ENCODE measurements at places on chromosomes 1 and 21.

DNA sequence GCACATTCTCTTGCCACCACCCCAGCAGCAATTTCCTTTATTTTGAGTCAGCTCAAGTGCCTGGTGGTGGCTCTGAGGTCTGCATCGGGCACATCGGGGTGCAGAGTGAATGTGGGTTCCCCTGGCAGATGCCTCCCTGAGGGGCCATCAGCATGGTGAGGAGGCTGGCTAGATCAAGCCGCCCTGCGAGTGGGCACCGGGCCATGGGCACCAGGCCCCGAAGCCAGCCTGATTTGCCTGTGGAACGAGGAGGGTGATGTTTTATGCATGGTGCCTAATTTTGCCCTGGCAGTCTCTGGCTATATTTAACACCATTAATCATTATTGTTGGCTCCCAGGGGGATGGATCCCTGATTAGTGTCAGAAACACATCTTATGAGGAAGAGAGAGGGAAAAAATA is 36.3 kb downstream of the ACTL8 start:
- no peak for DNase-seq

- DNase-seq, result no peak
Measured at GRCh38 chr1:181503171-181503810, 20.0 kb downstream of the CACNA1E start.

DNA sequence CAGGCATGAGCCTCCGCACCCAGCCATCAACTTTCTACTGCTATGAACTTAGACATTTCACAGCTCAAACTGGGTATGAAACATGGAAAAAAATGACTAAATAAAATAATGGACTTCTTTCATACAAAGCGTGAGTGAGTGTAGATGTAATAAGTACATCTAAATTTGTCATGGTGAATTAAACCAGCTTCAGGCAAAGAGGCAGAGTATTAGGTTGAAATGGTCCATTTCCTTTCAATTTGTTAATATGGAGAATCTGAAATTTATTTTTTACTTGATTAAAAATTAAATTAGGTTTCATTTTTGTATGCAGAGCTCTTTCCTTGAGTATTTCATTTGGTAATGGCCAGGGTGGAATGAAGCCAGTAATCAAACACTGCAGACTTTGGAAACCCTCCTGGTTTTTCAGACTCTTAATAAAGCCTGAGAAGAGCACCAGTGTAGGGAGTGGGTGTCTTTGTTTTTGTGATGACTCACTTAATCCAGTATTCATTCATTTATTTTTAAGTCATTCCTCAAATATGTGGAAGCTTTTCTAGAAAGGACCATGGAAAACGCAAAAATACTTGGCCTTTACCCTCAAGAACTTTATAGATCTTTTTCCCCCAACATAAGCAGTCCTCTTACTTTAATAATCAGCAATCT is 49.2 kb downstream of the ALG14 start:
- DNase-seq, result no peak

DNA sequence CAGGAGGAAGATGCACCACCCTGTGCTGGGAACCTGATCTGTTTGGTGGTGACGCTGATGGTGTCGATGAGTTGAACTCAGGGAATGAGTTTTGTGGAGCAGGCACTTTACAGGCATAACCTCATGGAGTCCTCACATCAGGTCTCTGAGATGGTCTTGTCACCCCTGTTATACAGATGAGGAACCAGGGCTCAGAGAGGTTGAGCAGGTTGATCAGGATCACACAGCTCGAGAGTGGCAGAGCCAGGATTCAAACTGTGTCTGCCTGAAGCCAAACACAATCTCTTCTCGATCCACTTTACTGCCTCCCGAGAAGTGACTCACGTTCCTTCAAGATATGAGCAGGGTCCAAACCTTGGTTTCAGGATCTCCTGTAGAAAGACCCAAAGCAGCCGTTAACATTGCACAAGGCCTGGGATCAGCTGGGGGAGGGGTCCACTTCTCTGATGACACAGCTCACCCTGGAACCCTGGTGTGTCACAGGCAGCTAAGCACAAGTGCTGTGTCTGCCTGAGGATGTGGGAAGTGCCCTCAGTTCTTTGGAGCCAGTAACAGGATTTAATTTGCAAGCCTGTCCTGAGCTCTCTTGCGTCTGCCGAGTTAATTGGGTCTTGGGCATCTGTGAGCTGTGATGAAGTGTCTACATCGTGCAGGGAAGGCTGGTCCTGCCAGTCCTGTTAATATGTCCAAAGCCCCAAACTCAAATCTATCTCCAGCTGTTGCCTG is 65.4 kb upstream of the STUM start:
- no peak for DNase-seq

GRCh38 chr1:70195342-70195741 is 10.0 kb downstream of the LRRC40 start:
- no peak for DNase-seq

- no peak for DNase-seq
Measured at GRCh38 chr1:84538599-84538998, 32.2 kb upstream of the GNG5 start.

GRCh38 chr1:113975211-113975895 is 3.9 kb upstream of the OLFML3 start:
- no peak for DNase-seq

GRCh38 chr21:39153373-39153772 is 29.9 kb downstream of the PSMG1 start:
- no peak for DNase-seq

- DNase-seq, result no peak
Measured at GRCh38 chr1:162236201-162236600, 140.5 kb downstream of the SPATA46 start.

DNA sequence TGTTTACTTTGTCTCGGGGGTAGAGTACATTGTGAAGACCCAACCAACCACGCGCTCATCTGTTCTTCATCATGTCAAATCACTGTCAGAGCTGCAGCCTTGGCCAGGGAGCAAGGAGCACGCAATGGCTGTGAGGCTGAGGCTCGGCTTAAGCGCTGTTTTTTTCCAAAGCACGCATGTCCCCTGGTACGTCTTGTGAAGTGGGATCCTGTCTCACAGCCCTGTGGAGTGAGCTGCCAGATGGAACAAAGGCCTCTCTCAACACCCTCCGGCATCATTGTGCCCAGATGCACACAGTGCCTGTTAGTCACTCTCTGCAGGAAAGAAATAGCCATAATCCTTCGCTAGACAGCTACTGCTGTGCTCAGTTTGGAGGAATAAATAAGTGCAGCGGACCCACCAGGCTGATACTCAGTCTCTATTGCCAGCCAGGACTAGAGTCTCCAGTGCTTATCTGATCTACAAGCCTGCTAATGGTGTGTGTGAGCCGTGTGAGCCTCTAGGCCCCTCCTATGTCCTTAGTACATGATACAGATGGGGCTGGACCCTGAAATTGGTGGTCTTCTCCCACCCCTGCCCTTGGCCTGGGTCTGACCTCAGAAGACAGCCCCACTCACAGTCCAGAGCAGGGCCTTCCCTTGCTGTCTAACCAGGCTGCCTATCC is 91.3 kb upstream of the COA6 start:
- DNase-seq, result no peak

DNA sequence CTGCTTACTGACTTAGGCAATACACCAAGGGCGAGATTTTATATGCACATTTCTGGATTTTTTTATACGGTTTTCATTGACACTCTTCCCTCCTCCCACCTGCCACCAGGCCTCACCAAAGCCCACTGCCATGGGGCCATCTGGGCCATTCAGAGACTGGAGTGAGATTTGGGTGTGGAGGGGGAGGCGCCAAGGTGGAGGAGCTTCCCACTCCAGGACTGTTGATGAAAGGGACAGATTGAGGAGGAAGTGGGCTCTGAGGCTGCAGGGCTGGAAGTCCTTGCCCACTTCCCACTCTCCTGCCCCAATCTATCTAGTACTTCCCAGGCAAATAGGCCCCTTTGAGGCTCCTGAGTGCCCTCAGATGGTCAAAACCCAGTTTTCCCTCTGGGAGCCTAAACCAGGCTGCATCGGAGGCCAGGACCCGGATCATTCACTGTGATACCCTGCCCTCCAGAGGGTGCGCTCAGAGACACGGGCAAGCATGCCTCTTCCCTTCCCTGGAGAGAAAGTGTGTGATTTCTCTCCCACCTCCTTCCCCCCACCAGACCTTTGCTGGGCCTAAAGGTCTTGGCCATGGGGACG is 57.9 kb downstream of the LACTBL1 start:
- DNase-seq, result no peak

DNA sequence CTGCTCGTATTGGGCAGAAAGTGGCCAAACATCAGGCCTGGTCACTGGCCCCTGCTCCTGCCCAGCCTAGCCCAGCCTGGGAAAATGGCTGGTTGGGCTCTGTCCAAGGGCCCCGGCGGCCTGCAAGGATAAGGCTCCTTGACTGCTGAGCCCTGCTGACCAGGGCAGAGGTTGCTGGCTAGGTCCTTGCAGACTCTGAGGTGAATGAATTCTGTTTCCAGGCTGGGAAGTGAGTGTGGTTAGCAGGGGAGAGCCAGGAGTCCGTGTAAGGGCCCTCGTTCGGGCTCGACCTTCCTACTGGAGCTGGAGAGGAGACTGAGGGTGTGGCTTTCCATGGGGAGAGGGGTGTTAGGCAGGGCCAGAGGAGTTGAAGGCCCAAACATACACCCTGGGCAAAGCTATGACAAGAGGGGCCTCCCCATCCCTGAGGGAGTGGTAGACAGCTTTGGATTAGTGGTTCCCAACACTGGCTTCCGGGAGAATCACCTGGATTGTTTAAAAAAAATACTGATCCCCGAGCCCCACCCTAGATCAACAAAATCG is 20.6 kb downstream of the CSF1 start:
- DNase-seq, result peak; percentile 76

DNA sequence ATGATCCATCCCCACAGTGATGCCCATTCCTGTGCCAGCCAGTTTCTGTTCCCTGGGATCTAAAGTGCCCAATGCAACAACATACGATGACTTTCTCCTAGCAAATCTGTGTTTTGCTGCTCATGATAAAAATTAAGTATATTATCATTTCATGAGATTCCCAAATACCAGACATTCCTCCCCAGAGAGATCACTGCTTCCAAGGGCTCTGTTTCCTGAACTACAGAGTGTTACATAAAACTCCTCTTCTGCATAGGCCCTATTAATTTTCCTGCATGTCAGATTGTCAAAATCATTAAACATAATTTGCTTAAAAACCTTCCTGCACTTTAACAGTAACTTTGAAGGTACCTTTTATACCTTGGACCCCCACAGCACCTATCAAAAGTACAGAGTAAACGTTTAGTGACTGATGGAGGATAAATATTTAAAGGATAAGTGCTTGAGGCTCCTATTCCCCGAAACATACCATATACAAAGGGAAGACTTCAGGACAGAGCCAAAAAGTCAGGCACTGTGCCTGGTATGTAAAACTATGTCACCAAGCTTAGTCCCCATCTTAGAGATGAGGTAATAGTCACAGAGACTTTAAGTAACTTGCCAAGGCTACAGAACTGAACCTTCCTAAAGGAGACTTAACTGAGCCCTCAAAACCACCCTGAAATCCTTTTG is 50.2 kb downstream of the SLC25A24 start:
- DNase-seq, result no peak

GRCh38 chr1:7432900-7433380 is 338.2 kb upstream of the VAMP3 start:
- peak; percentile 33 for DNase-seq

DNA sequence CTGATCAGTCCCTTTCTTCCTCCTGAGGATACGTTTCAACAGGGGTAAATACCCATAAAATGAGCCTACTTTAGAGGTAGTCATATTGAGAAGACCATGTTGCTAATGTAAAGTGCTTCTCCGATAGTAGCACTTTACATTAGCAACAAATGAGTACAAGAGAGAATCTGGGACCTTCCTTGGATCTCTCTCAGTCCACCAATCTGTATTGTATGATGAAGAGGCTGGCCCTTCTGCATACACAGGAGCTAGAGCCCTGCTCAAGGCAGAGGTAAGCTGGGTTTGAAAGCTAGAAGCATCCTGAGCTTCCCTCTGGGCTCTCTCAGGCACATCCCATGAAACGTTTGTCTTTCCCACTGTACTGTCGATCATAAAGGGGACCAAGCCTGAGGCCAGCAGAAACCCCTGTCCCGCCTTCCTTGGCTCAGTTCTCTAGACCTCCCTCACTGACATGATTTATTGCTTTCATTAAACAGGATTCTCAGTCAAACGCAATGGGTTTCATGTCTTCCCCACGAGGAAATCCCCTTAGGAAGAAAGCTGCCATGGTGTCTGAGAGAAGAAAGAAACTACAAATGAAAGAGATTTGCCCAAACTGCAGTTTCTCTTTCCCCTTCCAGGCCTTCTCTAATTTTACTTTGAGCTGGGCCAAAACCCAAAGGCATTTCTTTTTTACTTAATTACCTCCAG is 62.8 kb upstream of the BCAR3 start:
- DNase-seq, result no peak

DNA sequence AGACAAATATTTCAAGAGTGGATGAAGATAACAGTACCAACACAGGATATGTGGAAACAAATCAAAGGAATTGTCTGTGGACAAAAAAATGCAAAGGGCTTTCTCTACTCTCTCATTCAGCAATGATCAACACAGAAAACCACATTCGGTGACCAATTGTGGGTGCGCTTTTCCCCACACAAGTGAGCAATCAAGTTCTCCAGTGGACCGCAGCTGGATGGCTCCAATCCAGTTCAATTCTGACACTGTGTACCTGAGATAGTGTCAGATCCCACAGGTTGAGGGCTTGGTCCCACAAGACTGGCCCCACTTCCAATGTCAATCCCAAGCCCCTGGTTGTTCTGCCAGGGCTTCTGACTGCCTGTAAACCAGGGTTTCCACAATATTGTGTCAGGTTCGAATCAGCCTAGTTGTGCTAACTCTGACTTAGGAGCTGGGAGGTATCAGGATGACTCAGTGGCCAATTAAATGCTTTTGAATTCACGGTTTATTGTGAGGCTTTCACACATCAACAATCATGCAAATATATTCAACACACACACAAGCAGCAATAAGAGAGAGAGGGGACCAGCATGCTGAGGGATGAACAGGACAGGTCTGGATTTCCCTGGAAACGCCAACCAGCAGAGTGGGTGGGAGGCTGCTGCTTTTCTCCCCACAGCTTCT is 87.0 kb upstream of the BTG3 start:
- no peak for DNase-seq

- DNase-seq, result no peak
Measured at GRCh38 chr1:200048244-200048643, 20.7 kb downstream of the NR5A2 start.

- no peak for DNase-seq
Measured at GRCh38 chr21:19076031-19076430, 672.4 kb upstream of the TMPRSS15 start.

GRCh38 chr1:21531241-21531640 is 22.0 kb downstream of the ALPL start:
- no peak for DNase-seq

GRCh38 chr1:51610637-51611036 is 6.3 kb upstream of the OSBPL9 start:
- no peak for DNase-seq

- no peak for DNase-seq
Measured at GRCh38 chr1:186014370-186015037, 280.3 kb downstream of the HMCN1 start.

- no peak for DNase-seq
Measured at GRCh38 chr21:34021726-34022125, 51.7 kb upstream of the MRPS6 start.

- DNase-seq, result no peak
Measured at GRCh38 chr1:224784265-224785039, 145.0 kb upstream of the DNAH14 start.

DNA sequence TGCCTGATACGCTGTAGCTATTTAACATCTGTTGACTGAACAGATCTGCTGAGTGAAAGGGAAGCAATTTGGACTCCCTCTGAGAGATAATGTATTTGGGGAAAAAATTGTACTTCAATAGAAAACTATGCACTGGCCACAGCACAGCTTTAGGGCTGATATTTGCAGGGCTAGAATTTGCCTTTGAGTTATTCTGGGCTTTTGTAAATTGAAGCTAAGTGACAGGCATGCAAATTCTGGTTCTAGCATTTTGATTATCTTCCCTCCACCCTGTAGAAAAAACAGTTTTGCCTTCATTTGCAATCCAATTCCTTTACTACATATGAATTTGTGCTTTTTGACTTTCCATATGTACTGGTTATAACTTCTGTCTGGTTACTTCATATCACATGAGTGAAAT is 7.9 kb downstream of the KYAT3 start:
- DNase-seq, result no peak
